ENCODE measurements at places on chromosomes 5 and 9. TPM values are rescaled to one million over a fixed set of nuclear protein-coding genes. Genes with fewer than 3 reads are reported as not detected.

Gene MARCOL
- not detected for total RNA-seq

Gene PCDHA13
- 0.16 TPM for total RNA-seq

Gene CDX1
- not detected for total RNA-seq

Gene SEMA4D
- total RNA-seq, result 24.7 TPM

- peak; percentile 87 for DNase-seq
Measured at GRCh38 chr9:136631038-136632000, 31.4 kb upstream of the EGFL7 start.

DNA sequence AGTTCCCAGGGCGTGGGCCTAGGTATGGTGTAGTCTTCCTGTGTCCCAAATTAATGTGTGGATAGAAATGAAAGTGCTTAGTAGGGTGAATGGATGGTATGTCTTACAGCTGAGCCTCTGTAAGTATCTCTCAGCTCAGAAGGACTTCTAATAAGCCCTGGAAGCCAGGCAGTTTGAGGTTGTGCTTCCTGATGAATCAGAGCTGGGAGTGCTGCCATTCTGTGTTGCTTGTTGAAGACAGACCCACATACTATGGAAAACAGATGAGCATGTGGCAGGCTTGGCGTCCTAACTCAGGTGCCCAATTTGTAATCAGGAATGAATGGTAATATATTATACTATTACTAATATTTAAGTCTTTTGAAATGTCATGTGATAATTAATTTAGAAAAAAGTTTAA is 69.8 kb downstream of the CMYA5 start:
- DNase-seq, result no peak

DNA sequence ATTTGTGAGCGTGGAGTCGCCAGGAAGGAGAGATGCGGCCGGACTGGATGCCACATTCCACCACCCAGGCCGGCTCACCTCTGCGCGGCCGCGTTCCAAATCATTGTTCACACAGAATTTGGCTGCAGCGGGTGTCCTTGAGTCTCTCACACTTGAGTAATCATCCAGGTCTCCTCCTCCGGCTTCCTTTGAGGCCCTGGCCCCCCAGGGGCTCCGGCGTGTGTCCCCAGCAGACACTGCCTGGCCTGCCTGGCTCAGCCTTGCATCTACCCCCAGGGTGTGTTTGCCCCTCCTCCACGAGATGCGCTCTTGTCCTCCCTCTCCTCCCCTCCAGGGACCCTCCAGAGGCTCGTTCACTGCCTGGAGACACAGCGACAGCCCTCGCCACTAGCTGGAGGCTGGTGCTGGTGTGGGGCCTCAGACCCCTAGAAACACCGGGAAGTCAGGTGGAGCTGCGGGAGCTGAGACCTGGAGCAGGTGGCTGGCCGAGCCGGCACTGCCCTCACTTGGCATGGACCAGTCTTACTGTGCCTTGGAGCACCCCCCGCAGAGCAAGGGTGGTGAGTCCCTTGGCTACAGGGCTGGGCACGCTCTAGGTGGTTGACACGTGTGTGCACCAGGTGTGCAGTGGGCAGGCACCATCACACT is 7.0 kb upstream of the SLC9A3 start:
- peak; percentile 42 for DNase-seq

DNA sequence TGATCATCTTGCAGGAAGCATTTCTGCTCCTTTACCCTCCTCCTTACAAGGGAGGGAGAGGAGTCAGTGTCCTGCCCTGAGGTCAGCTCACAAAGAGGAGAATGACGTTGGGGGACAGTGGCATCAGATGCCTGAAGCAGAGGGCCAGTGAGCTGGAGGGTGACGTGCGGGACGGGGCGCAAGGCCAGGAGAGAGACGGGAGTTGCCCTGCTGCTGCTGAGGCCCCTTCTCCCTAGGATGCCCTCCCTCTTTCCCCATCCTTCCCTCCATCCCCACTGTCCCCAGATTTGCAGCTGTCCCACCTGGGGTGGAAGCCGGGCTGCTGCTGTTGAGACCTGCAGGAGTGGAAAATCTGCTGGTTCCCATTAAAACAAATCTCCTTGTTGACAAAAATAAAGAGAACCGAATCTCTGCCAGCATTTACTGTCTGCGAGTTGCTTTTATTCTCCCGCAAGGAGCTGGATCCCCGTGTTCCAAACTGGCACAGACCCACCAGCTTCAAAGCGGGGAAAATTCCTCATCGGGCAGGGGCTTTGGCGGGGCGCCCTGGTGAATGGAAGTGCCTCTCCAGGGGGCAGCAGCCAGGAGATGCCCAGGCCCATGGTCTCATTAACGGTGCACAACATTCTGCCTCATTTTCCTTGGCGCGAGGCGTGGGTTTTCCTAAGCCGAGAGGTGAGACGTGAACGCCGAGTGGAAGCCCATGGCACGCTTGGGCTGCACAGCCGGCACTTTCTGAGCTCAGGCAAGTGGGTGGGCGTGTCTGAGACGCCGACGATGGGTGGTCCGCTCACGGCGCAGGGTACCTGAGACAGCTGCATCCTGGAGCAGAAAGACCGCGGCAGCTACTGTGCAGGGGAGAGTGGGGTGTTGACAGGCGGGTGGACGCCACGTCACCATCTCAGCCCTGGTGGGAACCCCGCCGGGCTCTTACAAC is 13.9 kb upstream of the COL5A1 start:
- DNase-seq, result peak; percentile 68

Data from aorta (tissue), 5 donors.